ENCODE measurements at places on chromosomes 4 and X.
A peak's percentile ranks its signal among the peaks of the same experiment; 100 is the strongest.

DNA sequence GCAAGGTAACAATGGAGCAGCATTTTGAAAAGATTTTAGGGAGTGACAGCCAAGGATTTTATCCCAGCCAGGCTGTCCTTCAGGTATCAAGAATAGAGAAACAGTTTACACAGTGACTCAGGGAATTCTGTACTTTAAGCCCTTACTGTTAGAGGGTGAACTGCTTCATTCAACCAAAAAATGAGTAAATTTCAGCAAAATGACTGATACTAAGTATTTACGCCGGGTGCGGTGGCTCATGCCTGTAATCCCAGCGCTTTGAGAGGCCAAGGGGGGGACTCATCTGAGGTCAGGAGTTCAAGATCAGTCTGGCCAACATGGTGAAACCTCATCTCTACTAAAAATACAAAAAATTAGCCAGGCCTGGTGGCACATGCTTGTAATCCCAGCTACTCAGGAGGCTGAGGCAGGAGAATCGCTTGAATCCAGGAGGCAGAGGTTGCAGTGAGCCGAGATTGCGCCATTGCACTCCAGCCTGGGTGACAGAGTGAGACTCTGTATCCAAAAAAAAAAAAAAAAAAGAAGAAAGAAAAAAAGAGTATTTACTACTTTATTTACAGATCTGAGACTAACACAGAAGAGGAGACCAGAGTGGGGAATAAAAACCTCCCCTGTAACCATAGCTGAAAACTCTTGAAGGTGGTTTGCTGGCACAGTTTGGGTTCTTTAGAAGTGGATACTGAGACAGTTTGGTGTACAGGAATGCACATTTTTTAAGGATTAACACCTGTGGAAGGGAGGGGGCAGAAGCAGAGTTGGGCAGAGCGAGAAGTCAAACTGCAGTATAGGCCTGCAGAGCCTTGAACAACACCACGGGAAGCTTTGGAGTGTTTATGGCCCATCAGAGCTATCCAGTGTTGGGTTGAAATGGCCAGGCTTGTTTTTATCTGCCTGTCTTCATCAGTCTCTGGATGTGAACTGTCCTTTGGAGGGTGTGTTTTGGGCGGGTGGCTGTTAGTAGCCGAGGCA is 40.5 kb downstream of the TMEM131L start:
- no peak for DNase-seq

- no peak for DNase-seq
Measured at GRCh38 chrX:39073131-39073530, 271.9 kb downstream of the MID1IP1 start.

- peak; percentile 57 for DNase-seq
Measured at GRCh38 chrX:54357414-54358377, at the start of gene WNK3. TSS of gene WNK3 (minus strand) at chrX:54358046.

GRCh38 chrX:68938244-68939004 is 109.6 kb downstream of the EFNB1 start:
- DNase-seq = no peak

GRCh38 chr4:5813882-5814255 is 79.0 kb downstream of the CRMP1 start:
- DNase-seq = no peak

GRCh38 chr4:163911891-163912290 is 417.4 kb downstream of the TMA16 start:
- no peak for DNase-seq

DNA sequence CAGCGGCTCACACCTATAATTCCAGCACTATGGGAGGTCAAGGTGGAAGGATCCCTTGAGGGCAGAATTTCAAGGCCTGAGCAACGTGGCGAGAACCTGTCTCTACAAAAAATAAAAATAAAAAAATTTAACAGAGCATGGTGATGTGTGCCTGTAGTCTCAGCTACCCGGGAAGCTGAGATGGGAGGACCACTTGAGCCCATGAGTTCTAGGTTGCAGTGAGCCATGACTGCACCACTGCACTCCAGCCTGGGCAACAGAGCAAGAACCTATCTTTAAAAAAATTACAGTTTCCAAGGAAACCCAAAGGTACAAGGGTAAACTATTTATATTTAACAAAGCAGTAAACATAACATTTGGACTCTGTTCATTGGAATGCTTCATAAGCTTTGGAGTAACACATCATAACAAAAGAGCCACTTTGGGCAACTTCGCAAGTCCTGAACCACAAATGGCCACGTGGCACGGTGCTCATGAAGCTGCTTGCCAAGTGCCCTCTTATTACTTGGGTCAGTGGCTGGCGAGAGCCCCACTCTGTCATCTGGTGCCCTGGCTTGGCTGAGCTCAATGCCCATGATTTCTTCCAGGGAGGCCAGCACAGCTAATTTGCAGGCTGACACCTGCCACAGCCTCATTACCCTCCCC is 165.6 kb downstream of the SH3KBP1 start:
- DNase-seq = no peak

DNA sequence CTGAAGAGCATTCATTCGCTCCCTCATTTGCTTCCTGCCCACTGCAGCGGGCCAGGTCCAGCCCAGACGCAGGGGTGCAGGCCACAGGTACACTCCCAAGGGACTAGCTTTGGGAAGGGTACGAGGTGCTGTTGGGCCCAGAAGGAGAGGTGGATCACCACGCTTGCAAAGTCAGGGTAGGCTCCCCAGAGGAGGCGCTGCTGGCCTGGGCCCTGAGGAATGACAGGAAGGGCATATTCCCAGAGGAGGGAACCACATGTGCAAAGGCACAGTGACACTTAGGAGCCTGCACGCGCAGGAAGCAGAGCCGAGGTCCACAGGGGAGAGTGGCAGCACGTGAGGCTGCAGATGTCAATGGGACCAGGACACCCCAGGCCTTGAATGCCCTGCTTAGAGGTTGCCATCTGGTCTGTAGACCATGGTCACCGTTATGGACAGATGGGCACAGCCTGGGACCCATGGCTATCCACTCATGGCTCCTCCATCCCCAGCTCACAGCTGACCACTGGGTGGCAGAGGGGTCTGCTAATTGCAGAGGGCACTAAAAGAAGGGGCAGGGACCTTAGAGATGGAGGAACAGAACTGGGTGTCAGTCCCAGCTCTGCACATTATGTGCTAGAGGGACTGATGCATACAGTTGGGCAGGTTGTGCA is 7.9 kb downstream of the HTRA3 start:
- DNase-seq = no peak

- DNase-seq = no peak
Measured at GRCh38 chrX:107699616-107700015, 71.3 kb downstream of the PRPS1 start.

DNA sequence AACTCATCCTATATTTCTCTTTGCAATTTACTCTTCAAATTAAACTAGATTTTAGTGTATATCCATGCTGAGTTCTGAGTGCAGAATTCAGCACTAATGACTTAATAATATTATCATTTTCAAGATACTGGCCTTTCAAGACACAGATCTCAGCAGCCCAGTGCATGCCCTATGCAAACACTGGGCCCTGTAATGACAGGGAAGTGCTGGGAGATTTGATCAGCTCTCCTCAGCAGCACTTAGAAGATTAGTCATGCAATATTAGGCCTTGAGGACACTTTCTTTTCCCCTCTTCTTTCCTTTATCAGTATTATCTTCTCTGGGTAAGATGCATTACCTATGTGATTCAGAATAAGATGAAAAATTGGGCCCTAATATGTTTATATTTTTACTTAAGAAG is 207.1 kb downstream of the PPP3CA start:
- DNase-seq = no peak

DNA sequence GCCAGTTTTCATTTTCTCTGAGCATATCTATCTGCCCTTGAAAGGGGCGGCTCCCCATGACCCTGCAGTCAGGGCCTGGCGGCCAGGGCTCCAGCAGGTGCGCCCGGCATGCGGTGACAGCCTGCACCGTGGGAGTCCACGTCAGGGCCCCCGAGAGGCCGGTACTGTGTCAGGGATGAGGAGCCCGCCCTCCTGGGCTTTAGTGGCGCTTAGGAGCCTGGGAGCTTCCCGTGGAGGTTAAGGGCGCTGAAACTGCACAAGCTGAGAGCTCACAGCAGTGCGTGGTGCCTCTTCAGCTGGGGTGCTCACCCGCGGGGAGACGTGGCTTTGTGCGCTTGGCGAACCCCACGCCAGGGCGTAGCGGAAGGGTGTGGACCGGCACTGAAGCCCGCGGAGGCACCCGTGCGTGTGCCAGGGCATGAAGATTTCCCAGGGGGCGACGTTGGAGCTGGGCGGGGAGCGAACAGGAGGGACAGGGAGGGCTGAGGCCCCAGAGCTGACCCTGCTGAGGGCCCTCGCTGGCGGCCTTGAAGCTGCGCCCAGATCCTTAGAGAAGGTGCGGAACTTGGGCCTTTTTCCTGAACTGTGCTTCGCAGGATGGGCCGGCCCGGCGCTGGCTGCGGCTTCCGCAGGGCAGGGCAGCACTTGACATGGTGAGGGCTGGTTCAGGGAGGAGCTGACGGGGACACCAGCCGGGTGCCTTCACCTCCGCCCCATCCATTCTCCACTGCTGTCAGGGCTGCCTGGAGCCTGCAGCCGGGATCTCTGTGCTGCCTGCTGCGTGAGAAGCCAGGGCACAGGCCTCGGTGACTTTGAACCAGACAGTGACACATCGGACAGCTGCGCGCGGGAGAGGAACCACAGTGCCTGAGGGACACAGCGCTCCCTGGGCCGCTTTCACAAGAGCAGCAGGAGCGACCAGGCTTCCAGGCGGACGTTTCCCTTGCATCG is 32.9 kb downstream of the HTT-AS start:
- DNase-seq = no peak

- no peak for DNase-seq
Measured at GRCh38 chr4:183158062-183158461, 59.0 kb downstream of the WWC2 start.

DNA sequence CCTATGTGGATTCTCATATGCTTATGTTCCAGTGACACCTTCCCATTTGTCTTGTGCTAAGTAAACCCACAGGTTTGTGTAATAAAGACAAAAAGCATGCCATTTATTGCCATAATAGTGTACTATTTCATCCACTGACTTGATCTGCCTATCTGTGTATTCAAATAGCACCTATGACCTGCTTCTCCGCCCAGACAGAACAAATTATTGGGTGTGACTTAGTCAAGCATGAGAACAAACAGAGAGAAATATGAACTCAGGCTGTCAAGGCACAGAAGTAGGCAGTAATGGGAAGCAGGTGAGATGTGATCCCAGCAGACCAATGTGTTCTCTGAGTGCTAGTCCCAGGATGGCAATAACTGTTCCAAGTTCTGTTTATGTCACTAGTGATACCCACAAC is 25.4 kb downstream of the ELOVL6 start:
- DNase-seq = no peak

DNA sequence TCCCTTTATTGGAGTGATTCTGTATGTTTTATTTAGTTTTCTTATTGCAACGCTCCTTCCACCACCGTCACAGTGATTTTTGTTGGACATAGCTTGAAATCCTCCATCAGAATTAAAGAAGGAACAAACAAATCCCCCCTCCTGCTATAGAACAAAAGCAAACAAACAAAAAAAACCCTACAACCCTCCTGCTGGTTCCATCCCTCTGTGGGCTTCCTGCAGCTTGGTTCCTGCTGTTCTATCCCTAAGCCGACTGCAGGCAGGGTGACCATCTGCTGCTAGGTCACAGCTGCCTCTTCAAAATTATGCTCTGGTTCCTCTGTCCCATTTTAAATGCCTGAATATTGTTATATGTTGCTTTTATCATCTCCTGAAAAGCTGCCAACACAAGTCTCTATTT is 116.8 kb upstream of the AGA start:
- DNase-seq = no peak

DNA sequence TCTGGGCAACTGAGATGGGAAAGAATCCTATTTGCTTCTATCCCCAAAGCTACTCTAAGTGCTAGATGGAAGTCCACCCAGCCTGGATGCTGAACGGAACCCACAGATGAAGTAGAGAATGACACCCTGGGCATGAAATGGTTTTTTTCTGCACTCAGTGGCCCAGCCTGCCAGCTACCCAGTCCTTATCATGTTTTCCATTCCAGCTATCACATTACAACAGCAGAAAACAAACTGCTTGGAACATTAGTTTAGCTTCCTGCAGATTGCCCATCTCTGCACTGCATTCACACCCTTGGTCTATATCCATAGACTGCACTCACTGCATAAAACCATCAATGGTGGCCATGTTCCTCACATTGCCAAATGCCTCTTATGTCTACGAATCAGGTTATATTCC is 79.1 kb downstream of the NYX start:
- DNase-seq = no peak

- DNase-seq = peak; percentile 72
Measured at GRCh38 chr4:11367371-11367770, 61.3 kb downstream of the HS3ST1 start.

GRCh38 chrX:48460606-48461005 is 9.5 kb downstream of the SLC38A5 start:
- no peak for DNase-seq

GRCh38 chr4:68691186-68691585 is 20.7 kb upstream of the UGT2B15 start:
- no peak for DNase-seq

All from frontal cortex (tissue), 4 donors.